Hippocampal formation (tissue), 2 donors: ENCODE measurements at places on chromosomes 4 and X.

DNA sequence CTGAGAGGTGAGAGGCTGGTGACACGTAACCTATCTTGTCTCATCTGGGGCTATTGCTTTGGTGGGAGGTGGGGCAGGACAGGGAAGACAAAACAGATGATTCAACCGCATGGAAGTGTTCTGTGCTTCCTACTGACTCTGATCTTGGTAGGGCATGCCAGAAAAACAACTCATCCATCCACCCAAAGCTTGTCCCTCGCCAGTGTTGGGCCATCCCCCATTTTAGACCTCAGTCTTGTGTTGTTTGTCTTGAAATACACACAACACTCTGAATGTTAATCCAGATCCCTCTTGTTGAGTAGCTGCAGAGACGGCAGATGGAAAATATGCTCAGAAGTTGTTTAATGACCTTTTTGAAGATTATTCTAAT is 377 bp downstream of the CHRNA9 start:
- DNase-seq: no peak

DNA sequence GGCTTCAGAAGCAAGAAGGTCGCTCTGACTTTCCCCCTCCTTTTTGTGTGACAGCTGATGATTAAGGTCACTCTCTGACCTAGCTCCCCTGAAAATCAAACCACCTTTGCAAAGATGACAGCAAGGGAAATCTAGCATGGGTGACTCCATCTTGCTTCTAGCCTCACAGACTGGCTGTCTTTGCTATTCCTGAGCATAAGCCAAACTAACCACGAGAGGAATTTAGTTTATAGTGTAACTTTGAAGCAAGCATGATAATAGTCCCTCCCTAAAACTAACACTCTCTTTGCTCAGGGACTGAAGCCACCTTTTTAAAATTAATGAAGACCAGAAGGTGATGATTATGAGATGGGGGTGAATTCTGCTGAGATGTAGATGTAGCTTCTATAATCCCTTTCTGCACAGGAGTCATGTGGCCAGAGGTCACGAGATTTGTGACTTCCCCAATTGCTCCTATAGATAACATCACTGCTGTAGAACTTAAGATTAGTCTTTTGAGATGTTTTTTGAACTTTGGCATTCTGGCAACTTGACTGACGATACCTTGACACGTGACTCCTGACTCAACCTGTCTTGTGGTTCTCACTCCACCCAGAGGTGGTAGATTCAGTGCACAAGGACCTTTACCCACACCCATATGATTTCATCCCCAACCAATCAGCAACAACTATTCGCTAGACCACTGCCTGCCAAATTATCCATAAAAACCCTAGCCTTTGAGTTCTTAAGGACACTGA is 14.9 kb upstream of the PDE5A start:
- no peak for DNase-seq

GRCh38 chr4:109375778-109376414 is 57.7 kb upstream of the SEC24B start:
- no peak for DNase-seq

DNA sequence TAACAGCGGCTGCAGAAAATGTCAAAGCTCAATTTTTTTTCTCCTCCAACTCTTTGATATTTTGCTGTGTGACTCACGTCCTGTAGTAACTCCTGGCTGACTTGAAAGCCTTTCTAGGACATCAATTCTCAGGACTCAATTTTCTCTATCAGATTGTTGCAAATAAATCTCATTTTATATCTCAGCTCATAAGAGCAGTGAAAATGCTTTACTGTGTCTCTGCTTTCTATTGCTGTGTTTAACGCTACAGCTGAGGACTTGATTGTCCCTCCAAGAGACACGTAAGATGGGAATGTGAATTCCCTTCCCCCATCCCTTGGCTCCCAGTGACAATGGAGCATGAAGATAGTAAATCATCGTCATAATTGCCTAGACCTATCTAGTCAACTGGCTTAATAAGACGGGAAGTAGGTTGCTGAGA is 20.5 kb upstream of the CBR4 start:
- DNase-seq: no peak

DNA sequence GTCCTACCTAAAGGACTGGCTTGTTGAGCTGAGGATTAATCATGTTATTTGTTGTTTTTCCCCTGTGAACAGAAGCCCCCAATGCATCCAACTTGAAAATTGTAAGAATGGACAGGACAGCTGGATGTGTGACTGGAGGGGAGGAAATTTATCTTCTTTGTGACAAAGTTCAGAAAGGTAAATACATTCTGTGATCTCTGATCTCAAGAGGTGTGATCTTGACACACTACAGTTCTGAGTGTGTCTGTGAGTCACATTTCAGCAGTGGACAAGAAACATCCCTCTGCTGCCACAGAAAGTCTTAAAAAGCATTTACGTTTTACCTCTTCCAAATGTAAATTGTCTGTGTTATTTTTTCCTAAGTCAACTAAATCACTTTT is 79.3 kb downstream of the NFKB1 start:
- no peak for DNase-seq

DNA sequence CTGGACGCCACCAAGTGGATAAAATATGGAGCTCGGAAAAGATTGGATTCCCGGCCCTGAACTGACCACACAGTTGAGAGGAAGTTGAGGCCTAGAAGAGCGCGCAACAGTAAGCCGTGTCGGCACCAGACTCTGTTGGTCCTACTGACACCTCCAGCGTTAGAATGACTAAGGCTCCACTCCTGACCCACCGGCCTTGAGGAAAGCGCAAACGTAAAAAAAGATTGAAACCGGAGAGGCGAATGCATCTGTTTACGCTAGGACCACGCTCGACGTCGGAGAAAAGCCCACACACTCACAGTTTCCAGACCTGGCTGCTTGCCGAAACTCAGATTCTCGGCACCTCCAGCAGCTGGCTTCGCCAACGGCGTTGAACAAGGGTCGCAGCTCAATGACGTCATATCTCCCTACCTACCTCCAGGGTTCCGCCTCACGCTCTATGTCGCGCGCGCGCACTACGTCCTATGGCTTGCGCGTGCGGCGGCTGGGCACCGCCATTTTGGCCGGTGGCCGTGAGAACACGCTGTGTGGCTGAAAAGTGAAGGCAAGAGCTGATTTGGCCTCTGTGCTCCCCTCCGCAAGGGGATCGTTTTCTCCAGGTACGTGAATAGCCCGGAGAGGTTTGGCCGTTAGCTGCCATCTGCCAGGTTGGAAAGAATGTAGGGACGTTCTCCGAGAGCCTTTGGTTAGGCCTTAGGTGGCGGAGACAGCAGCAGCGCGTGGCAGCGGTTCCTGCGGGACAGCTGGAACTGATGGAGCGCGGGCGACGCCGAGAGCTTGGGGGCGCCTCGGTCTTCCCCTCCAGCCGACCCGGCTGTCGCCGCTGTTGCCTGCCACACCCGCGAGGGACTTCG is at the start of the genes ABCE1 and ANAPC10:
Gene ABCE1, plus strand, starts transcription at position 491 of the 854 bp plus-strand sequence. CDS start 6,102 bp downstream, outside the sequence.
Gene ANAPC10, minus strand, starts transcription at position 376 of the 854 bp plus-strand sequence. CDS start 2,097 bp downstream, outside the sequence.
- peak; percentile 90 for DNase-seq

GRCh38 chrX:16711893-16712547 is 449 bp downstream of the CTPS2 start:
- peak; percentile 17 for DNase-seq

- DNase-seq: no peak
Measured at GRCh38 chr4:90419124-90419711, 292.0 kb downstream of the CCSER1 start.
